NCI-H2081 (cell line): ENCODE measurements at places on chromosomes 13 and 19.

DNA sequence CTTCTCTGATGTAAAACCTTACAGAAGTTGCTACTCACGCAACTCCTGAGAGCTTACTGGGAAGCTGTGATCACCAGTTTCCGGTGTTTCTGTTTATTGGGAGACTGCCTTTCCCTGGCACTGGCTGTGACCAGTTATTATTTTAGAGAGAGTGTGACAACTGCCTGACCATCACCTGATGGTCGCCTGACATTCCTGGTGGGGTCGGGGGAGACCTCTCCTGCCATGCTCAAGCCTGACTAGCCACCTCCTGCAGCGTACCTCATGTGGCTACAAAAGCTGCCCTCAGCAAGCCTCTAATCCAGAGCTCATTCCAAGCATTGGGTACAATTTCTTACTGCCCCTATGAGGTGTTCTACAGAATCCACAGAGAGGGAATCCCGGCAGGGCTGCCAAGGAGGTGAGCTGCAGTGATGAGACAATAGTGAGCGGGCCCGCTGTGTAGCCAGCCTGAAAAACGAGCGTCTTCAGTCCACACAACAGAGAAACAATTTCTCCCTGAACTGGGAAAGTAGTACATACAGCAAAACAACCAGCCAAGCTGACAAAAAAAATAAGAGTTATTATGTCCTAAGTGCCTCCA lies 28.7 kb downstream of the GJA3 start:
- no peak for DNase-seq

DNA sequence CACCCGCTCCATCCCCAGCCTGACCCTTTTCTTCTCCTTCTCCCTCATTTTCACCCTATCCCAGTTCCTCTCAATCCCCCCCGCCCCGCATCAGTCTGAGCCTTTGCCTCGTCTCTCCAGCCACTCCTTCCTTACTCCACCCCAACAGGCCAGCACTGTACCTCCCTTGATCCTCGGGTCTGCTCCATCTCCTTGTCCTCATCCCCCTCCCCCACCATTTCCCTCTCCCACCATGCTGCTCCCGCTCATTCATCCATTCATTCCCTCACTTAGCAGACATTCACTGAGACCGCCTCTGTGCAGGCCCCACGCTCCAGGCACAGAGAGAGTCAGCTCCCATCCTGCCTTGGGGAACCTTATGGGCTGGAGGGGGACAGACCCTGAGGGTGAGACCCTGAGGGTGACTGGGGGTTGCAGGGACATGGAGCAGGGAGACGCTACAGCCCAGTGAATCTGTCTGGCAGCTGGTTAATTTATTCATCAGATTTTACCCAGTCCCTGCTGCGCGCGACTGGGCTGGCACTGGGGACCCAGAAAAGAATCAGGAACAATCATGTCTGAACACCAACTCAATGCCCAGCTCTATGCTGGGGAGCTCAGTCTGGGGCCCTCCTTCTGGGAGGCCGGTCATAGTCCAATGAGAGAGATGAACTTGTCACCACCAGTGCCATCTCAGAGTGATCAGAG lies 881 bp downstream of the ARHGAP33 start:
- DNase-seq, result no peak

GRCh38 chr13:50326811-50327210 lies 311.6 kb downstream of the KCNRG start:
- DNase-seq, result no peak

DNA sequence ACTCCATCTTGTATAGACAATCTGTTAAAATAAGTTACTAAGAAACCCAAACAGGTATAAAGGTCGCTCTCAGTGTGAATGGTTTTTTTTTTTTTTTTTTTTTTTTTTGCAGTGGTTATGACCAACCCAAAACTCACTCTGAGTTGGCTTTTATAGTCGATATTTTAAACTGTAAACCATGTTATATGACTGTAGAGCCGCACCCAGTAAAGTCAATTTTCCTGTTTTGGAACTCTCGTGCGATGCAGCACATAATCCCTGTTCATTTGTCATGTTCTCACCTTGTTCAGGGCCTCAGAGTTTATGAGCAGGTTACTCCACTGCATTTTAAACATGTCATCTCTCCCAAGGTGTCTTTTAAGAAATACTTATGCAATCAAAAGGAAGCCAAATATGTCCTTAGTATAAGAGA lies 112.5 kb downstream of the KLF5 start:
- DNase-seq, result no peak

DNA sequence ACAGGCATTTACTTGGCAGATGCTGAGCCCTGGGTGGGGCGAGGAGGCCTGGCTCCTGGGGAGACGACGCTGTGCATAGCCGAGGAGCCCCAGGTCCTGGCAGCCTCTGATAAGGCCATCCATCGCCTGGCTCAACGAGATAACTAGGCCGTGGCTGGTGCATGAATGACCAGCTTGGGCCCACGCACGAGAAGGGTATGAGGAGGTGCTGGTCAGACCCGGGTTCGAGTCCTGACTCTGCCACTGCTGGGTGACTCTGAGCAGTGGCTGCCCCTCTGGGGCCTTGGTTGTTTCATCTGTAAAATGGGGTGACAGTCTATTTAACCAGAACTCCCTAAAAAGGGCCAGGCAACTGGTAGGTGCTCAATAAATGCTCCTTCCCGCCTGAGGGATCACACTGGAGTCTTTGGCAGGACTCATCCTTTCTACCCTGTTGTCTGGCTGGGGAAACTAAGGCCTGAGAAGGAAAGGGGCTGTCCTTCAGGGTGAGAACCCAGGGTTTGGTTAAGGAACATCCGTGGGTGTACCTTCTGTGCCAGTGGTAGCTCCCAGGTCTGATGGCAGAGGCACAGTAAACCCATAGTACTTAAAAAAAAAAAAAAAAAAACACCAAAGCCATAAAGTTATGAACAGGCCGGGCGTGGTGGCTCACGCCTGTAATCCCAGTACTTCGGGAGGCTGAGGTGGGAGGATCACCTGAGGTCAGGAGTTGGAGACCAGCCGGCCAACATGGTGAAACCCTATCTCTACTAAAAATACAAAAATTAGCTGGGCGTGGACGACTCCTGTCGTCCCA lies 8.1 kb upstream of the ARRDC2 start:
- no peak for DNase-seq

DNA sequence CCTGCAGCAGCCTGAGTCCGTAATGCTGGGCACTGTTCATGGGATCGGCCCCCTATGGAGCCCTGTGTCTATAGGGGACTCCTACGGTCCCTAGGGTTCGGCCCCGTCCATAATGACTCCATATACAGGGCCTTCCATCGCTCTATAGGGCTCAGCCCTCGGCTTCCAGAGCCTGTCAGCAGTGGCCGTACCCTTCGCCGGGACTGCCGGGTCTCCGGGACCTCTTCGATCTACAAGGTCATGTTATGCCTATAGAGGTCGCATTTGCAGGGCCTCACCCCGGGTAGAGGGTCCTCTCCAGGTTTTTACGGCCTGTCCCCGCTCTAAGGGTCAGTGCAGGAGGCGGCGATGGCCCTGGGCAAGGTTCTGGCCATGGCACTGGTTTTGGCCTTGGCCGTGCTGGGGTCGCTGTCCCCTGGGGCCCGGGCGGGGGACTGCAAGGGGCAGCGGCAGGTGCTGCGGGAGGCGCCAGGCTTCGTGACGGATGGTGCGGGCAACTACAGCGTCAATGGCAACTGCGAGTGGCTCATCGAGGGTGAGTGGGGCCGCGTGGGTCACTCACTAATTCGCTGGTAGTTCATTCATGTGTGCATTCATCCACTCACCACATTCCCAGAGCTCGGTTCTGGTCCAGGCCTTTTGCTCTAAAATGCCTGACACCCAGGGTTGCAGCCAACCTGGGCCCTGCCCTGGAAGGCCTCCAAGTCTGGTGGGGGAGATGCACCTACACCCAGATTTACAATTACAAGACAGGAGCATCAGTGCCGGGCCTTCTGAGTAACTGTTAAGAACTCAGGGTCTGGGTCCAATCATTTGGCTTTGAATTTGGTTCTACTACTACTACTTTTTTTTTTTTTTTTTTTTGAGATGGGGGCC lies 699 bp downstream of the MEGF8 start:
- DNase-seq, result no peak

DNA sequence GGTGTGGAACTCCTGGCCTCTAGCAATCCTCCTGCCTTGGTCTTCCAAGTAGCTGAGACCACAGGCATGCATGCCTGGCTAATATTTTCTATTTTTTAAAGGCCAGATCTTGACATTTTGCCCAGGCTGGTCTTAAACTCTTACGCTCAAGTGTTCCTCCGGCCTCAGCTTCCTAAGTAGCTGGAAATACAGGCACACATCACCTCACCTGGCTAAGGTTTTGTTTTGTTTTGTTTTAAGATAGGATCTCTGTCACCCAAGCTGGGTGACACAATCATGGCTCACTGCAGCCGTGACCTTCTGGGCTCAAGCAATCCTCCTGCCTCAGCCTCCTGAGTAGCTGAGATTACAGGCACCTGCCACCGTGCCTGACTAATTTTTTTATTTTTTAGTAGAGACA lies 5.5 kb upstream of the RLN3 start:
- DNase-seq, result no peak

GRCh38 chr19:35462476-35462953 lies 14.5 kb downstream of the FFAR2 start:
- no peak for DNase-seq

DNA sequence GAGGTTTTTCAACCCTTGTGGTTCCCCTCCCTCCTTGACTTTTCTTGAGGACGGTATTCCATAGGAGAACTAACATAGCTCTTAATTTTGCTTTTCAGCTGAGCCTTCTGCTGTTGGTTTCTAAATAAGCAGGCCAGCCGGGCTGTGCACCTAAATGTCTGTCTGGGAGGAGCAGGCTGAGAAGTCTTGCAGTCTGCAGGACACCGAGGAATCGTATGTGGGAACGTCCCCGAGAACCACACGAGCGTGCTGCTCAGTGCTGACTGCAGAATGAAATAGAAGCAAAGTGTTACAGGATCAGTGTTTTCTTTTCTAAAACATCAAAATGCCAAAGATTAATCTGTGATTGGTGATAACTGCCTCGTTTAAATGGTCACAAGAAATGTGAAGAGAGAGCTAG lies 69.9 kb downstream of the COG3 start:
- no peak for DNase-seq

- DNase-seq, result no peak
Measured at GRCh38 chr13:46682015-46682414, 114.9 kb downstream of the ESD start.

DNA sequence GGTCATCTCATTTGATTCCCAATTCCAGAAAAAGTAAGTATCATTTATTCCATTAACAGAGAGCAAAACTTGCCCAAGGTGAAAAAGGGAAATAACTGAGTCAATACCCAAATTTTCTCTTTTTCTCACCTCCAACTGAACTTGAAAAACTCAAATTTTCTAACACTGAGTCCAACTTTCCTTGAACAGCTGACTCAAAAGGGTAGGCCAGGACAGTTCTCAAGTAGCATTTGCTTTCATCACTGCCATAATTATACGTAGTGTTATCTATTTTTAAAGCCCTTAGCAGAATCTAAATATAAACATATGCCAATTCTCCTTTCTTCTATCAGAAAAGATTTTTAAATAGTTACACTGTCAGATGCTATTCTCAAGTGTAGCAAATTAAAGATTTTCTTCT lies 3.5 kb downstream of the N4BP2L2 start:
- DNase-seq, result no peak

GRCh38 chr19:52270266-52270885 lies 989 bp downstream of the ZNF766 start:
- DNase-seq, result no peak

GRCh38 chr13:114128624-114129522 lies 3.5 kb downstream of the RASA3 start:
- no peak for DNase-seq

GRCh38 chr13:78998630-78999315 lies 339.8 kb upstream of the OBI1 start:
- no peak for DNase-seq

DNA sequence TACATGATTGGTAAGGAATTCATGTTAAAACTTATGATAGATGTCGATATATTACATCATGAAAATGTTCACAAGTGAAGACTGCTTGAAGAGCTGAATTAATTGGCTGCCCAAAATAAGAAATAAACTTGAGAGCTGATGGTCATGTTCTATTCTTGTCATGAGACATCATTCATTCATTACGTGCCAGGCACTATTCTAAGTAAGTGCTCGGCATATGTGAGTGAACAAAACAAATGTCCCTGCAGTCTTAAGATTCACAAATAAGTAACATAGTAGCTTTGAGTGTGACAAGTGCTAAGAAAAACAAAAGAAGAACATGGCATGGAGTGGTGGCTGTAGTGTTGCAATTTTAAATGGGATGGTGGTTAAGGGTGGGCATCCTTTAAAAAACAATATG lies 329.3 kb downstream of the SUCLA2 start:
- no peak for DNase-seq

DNA sequence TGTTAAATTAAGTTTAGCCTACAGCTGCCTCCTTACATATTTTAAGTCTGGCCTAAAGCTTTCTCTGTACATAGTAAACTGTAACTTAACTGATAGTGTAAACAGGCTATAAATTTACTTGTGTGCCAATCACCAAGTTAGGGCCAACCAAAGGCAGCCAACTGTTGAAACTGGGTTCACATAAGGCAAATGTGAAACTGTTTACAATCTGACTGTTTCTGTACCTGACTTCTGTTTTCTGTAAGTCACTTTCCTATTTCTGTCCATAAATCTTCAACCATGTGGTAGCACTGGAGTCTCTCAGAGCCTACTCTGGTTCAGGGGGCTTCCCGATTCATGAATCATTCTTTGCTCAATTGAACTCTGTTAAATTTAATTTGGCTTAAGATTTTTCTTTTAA lies 103.1 kb downstream of the RAP2A start:
- no peak for DNase-seq

DNA sequence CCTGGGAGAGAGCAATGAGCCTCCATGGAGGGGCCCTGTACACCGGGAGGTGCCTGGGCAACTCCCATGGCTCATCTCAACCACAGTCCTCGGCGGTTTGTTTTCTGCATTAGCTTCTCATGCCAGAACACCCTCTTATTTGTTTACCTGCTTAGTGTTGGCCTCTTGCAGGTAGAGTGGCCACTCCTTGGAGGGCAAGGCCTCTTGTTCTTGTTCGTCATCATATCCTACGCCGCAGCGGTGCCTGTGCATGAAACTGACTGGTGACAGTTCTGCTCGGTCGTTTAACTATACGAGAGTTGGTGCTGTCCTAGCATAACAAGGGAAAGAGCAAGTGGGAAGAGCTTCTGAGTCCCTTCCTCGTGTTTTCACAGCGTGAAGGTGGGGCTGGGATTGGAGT lies 40.5 kb upstream of the RNF113B start:
- DNase-seq, result no peak

DNA sequence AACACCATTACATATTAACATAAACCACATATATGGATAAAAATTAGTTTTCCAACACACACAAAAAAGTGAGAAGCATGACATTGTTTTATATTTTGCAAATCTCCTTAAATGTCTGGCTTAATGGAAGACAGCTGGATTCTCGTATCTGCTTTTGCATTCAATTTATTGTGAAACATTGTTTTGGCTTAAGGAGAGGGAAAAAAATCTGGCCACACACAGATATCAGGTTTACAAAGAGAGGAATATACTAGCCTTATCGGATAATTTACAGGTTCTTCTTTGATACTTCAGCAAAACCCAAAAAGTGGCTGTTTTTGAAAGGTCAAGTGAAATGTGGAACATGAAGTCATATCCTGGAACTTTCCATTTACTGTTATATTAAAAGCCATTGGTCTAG lies 523.5 kb upstream of the ARGLU1 start:
- no peak for DNase-seq

GRCh38 chr13:100089465-100090032 lies 656 bp downstream of the PCCA start:
- DNase-seq, result peak; percentile 30

- DNase-seq, result peak; percentile 80
Measured at GRCh38 chr19:42254850-42255765, at the start of gene ERF. Gene ERF (minus strand): TSS chr19:42255128. CDS start chr19:42254999, 129 bp downstream.
